ENCODE measurements at places on chromosomes 5 and 9.
A peak's percentile ranks its signal among the peaks of the same experiment; 100 is the strongest.

DNA sequence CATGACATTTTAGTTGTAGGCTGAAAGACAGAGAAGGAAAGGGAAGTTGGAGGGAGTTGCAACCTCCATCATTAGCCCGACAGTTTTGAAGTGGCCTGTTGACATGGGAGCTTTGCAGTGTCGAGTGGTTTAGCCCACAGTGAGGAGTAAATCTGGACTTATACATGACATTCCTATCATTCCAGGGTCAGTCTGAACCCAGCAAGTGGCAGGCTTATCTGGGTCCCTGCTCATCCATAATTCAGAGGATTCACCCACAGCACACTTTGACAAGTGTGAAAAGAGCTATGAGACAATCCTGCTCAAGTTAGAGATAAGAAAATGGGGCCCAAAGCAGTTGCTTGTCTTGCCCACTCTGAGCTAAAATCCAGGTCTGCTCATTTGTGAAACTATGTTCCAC lies 8.4 kb upstream of the TNC start:
- no peak for DNase-seq

- DNase-seq = no peak
These were observed 283.2 kb downstream of the ANXA1 start for GRCh38 chr9:73434826-73435225.

GRCh38 chr9:135442075-135442474 lies 37.5 kb upstream of the PPP1R26 start:
- no peak for DNase-seq

DNA sequence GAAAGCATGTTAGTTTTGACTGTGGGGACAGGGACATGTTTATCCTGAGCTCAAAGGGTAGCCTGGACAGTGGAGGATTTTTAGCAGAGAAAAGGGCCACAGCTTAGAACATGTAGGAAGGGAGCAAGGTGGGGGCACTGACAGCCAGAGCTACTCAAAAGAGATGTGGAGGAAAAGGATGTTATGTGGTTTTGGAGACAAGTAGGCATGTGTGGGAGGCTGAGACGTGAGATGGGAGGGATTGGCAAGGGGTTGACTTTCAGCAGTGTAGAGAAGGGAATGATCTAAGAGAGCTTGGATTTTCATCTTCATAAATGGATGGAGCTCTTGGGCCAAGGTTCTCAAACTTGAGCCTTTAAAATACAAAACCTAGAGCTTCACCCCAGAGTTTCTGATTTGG lies 24.0 kb downstream of the SYK start:
- DNase-seq = no peak

DNA sequence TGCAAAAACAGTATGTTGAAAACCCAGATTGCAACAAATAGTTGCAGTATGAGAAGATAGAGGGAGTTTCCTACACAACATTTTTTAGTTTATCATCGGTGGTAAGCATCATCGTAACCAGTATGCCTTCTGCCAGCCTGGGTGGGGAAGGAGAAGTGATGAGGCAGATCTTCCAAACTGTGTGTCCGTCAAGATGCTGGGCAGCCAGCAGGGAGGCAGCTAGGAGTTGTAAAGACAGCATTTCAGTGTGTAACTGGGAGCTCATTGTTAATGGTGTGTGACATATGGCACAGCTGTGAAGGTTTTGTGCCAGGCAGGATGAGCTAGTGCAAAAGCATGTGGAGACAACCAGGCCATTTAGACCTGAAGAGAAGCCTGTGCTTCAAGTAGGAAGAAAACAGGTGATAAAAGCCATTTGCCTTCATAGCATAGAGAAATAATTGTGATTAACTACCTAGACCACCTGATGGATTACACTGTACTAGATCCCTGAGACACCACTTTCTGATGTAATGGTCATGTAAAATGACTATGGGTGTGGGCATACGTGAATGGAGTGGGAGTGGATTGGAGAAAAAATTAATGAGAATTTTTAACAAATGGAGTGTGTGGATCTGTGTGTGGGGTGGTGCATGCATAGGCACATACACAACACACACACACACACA lies 347.0 kb upstream of the ADAMTSL1 start:
- DNase-seq = no peak

GRCh38 chr5:157335534-157336422 lies 69.9 kb downstream of the CYFIP2 start:
- DNase-seq = no peak

- no peak for DNase-seq
These were observed 17.3 kb downstream of the EXD3 start for GRCh38 chr9:137405677-137406081.

DNA sequence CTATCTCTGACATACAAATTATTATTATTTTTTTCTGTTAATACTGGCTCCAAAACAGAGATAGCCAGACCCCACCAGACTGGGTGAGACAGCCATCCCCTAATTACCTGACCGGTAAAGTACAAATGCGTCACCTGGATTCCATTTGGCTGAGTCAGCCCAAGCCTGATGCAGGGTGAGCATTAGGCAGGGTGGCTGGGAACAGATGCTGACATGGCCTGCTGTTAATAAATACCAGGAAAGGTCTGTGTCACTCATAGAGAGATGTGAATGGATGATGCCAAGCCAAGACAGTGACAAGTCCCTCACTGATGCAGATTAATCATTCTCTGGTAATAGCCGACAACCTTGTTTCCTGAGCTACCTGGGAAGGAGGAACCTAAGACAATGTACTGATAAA lies 183.5 kb downstream of the TRIM32 start:
- DNase-seq = no peak

- peak; percentile 34 for DNase-seq
These were observed 83.3 kb upstream of the ZBTB43 start for GRCh38 chr9:126721564-126721981.

DNA sequence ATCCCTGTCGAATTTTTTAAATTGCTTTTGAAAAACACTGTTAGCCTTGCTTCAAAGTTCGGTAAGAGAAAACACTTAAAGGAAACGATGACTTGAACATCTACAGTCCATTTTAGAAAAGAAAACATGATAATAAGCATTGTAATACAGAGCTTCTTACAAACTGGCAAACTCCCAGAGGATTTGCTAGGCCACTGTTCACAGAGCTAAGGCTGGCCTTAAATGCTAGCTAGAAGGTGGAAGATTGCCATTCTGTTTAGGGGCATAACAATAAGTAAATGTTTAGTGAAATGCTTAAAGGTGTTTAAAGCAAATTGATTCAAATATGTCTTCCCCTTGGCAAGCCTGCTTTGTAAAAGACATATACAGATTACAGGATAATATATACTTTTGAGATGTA lies 169.6 kb downstream of the TLE4 start:
- no peak for DNase-seq

GRCh38 chr9:78830301-78830700 lies 533.4 kb downstream of the PSAT1 start:
- no peak for DNase-seq

GRCh38 chr5:135921388-135921787 lies 25.7 kb upstream of the IL9 start:
- DNase-seq = no peak

- DNase-seq = no peak
These were observed 33.7 kb downstream of the USP20 start for GRCh38 chr9:129868872-129869486.

DNA sequence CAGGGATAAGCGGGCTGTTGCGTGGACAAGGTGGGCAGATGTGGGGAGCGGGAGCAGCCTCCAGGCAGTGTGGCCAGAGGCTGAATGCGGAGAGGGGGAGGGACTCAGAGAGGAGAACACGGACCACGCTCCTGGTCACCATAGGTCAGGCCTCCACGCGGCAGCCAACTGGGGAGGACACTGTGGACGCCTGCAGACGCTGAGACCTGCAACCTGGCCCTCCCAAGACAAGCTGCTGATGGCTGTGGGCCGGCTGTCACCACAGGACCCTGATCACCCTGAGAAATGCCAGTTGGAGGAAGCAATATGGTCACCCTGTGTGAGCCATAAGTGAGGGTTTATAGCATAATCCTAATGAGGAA lies 16.8 kb downstream of the LPCAT1 start:
- no peak for DNase-seq

DNA sequence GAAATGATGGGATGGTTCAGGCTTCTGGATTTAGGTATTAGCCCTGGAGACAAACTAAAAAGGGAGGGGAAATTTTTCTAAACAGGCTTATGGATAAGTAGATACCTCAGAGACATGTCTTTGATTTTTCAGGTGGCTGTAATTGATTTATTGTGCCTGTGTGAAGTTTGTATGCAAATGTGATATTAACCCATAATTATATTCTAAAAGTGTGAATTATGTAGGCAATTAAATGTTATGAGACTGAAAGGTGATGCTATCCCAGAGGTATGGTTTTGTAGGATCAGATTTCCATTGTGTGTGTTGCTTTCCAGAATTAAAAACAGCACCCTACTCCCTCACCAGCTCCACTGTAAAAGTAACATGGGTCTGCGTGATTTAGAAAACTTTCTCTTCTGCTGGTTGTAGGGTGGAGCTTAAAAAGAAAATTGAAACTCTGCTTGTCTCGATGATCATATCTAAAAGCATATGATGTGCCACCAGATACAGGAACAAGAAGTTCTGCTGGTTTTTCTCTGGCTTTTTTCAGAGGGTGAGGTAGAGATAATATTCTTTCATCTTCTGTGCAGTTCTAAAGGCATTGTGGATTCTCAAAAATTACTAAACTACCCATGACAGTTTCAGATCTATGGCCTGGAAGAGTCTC lies 71.8 kb upstream of the TAF11L2 start:
- DNase-seq = no peak

DNA sequence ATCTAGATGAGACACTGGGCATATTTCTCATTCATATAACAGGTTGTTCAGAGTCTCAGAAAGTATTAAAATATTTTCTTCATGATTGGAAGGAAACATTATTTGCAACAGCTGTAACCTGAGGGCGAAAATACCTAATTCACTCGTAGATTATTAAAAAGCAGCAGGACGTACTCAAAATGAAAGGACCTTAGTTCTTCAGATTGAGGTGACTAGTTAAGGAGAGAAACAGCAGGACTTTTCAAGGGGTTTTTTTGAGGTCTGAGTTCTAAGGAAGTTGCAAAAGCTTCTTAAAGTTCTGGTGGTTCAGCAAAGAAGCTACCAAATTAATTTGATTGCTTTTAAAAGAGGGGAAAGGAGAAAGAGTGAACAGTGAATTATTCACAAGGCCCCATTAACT lies 174.9 kb downstream of the TMEM161B start:
- DNase-seq = no peak

All from NAMALWA (cell line).